CD4-positive, alpha-beta T cell treated with Interferon gamma for 1 hour (primary cell): ENCODE measurements at places on chromosomes 12 and 14.

GRCh38 chr12:5807514-5808219 is 137.4 kb downstream of the ANO2 start:
- DNase-seq = no peak

DNA sequence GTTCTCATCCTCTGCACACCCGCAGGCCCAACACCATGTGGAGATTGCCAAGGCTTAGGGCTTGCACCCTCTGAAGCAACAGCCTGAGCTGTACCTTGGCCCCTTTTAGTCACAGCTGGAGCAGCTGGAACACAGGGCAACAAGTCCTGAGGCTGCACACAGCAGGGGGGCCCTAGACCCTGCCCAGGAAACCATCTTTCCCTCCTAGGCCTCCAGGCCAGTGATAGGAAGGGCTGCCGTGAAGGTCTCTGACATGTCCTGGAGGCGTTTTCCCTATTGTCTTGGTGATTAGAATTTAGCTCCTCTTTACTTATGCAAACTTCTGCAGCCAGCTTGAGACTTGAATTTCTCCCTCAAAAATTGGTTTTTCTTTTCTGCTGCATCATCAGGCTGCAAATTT is 373.5 kb upstream of the CLEC14A start:
- no peak for DNase-seq

- no peak for DNase-seq
Observed at GRCh38 chr14:37972941-37973887, 234.5 kb upstream of the SSTR1 start.

- no peak for DNase-seq
Observed at GRCh38 chr14:63342371-63342770, 23.6 kb upstream of the GPHB5 start.

GRCh38 chr12:112577473-112578329 is 159.0 kb downstream of the PTPN11 start:
- DNase-seq = no peak
